ENCODE measurements at places on chromosomes 5 and 9. TPM values are rescaled to one million over a fixed set of nuclear protein-coding genes. Genes with fewer than 3 reads are reported as not detected.
A peak's percentile ranks its signal among the peaks of the same experiment; 100 is the strongest.

DNA sequence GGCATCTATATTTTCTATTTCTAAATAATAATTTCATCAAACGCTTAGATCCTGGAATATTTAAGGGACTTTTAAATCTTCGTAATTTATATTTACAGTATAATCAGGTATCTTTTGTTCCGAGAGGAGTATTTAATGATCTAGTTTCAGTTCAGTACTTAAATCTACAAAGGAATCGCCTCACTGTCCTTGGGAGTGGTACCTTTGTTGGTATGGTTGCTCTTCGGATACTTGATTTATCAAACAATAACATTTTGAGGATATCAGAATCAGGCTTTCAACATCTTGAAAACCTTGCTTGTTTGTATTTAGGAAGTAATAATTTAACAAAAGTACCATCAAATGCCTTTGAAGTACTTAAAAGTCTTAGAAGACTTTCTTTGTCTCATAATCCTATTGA is 1.1 kb downstream of the LRRC70 start:
- no peak for DNase-seq

GRCh38 chr9:114985959-114986501 is 55.6 kb upstream of the TNFSF8 start:
- DNase-seq = no peak

DNA sequence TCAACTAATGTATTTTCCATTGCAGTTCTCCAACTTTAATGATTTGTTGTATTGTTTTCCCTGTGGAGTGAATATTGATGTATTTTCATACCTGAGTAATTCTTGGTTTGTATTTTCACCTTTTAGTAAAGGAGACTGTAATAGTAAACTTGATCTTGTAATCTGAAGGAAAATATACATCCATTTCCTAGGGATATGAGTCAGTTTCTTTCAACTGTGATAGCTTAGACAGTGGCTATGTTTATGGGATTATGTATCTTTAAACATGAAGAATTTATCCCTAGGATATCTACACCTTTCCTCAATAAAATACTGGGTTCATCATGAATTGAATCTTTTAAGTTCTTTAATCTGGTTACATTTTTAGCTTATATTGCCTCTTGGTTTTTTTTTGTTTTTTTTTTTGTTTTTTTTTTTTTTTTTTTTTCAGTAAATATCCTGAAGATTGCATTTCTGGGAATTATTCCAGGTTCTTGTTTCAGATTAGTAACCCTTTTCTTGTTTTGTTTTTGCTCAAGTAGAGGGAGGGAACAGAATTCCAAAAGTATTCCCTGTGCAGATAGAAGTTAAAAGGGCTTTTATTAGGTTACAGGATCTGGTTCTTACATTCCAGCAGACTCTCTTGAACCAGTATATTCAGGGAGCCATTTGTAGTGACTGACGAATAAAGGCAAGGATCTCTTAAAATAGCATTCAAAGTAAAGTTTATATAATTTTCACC is 7.1 kb downstream of the WDR36 start:
- DNase-seq = no peak

- no peak for DNase-seq
Observed at GRCh38 chr5:6582507-6583048, 50.3 kb downstream of the NSUN2 start.

- no peak for DNase-seq
Observed at GRCh38 chr9:98807070-98807813, at the start of gene GALNT12. GALNT12 (plus strand) TSS chr9:98807670; CDS start chr9:98807699, 29 bp downstream.

GRCh38 chr9:111016016-111016415 is 22.3 kb downstream of the LPAR1 start:
- DNase-seq = no peak

DNA sequence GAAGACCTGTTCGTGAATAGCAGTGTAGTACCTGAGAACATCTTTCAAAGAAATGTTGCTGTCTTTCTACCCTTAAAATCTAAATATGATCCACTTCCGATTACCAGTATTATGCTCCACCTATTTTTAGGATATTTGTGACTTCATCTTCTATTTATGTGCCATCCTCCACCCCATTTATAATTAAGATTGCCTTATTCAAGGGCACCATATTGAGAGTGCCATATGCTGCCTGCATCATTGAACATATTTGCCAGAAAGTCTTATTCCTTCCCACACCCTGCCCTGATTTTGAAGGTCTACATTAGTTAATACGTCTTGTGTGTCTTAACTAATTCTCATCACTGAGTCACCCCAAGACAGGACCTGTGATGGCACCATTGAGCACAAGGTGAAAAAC is 1076.7 kb downstream of the CDH12 start:
- DNase-seq = no peak

- no peak for DNase-seq
Observed at GRCh38 chr5:74579215-74579614, 61.3 kb downstream of the ENC1 start.

GRCh38 chr5:36373527-36374086 is 71.9 kb upstream of the RANBP3L start:
- DNase-seq = peak; percentile 88

- DNase-seq = no peak
Observed at GRCh38 chr9:81408951-81409350, 280.4 kb downstream of the TLE1 start.

DNA sequence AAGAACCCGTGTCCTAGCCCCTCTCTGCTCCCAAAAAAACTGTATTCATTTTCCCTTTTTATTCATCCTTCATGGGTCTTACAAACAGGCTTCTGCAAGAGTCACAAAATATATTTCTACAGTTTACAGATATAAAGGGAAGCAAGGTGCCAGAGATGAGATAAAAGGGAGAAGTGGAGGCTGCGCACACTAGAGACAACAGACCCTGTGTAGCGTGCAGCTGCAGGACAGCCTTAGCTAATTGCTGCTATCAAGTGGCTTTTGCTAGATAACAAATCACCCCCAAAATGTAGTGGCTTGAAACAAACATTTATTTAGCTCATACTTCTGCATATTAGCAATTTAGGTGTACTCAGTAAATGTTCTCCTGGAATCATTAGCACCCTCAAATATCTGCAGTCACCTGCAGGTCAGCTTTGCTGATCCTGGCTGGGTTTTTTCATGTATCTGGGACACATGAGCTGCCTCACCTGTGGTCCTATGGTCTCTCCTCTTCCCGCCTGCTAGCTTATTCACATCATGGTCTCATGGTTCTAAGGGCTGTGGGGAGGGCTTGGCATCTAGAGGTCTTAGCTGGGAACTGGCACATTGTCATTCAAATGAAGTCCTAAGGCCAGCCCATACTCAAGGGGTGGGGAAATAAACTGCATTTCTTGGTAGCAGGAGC is 29.4 kb downstream of the ARHGEF37 start:
- DNase-seq = no peak

- DNase-seq = no peak
Observed at GRCh38 chr5:59174248-59174844, 591.5 kb downstream of the RAB3C start.

- no peak for DNase-seq
Observed at GRCh38 chr9:123326187-123326586, 29.8 kb upstream of the CRB2 start.

DNA sequence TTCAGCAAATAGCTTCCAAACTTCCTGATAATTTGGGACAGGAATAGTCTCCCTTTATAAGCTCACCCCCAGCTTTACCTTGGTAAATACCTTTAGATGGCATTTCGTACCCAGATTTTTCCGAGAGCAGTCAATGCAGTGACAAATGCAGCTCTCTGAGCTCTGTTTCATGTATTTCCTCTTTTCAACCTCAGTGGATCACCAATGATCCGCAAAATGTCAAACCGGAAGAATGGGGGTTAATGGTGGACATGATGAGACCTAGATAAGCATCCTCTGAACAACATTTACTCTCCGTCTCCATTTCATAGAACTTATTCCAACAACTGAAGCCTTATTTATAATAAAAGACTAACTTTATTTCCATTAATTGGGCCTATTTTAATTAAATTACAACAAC is 227.3 kb downstream of the MCTP1 start:
- DNase-seq = no peak

DNA sequence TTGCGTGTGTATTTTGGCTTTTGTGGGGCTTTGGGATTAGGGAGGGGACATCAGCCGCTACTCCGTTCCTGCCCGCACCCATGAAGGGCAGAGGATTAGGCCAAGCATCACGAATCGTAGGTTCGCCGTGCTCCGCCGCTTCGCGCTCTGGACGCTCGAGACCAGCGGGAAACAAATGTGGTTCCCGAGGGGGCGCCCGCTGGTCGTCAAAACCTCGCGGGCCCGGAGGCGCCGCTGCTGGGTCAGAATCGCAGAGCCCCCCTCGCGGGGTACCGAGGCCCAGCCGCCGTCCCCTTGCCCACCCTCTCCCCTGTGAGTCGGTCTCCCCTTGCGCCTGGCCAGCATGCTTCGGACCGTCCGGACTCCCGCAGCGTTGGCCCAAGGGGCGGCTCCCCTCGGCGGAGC is 2.3 kb upstream of the PAX5 start:
- DNase-seq = peak; percentile 77

DNA sequence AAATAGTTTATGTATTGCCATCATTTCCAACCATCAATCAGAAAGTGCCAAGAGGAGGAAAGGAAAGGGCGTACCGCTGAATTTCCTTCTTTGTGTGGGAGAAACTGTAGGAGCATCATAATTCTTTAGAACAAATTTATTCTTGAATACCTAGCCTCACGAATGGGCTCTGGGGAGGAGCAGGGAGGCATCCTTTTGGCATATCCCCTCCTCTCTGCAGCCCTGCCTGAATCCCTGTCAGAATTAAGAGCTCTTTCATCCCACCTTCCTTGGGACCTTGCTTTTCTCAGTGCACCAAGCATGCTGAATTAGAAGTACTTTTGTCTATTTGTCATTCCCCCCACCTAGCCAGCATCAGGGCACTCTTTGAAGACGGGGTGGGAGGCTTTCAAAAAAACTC is 189.4 kb downstream of the MAPKAP1 start:
- no peak for DNase-seq

DNA sequence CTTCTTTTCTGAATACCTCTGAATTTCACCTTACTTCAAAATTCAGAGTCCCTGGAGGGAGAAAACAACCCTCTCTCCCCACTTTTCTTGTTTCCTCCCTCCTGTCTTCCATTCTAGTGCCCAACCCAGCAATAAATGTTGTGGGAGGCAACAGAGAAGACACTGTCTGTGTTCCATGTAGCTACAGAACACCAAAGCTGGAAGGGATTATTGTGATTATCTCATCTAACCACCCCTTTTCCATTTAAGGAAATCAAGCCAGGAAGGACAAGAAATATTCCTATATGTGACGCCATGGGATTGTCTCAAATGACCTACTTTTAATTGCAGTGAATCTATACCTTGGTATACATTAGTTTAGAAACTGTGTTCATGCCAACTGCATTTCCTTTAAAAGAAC is 476.6 kb upstream of the TNC start:
- no peak for DNase-seq

DNA sequence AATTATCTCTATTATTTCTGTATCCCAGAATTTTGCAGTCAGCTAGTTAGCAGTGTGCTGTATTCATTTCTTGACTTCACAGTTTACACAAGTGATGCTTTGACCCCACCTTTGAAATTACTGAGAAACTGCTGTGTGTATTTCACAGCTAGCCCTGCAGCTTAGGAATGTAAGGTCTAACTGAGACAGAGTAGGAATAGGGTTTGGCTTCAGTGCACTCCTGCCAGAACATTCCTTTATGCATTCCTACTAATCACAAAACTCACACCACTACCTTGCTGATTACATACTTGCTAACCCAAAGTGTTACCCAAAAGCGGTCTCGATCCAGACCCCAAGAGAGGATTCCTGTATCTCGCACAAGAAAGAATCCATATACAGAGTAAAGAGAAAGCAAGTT is 551.8 kb downstream of the CDH9 start:
- DNase-seq = no peak

DNA sequence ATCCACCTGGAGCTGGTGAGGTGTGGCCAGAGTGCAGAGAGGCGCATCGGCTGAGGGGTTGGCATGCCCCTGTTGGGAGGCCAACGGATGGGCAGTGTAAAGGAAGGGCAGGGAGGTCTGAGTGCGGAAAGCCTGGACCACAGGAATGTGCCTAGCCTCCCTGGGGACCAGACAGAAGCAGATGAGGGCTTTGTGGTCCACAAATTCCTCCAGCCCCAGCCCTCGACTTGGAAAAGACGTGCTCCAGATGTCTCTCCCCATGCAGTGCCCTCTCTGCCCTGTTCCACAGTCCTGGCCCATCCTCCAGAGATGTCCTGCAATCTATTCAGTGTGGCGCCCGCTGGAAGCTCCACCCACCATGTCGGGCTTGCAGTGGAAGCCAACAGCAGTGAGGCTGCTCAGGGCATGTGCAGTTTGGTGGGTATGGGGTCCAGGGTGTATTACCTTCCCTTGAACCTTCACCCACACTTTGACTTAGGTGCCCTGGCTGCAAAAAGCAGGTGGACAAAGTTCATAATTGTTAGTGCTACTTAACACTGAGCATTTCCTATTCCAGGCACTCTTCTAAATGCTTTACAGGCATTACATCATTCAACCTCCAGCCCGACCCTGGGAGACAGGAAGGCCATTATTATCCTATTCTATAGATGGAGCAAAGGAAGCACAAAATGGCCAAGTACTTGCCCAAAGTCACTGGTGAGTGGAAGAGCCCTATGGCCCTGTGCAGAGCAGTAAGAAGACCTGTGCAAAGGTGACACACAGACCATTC is 120.2 kb upstream of the SLC25A48 start:
- DNase-seq = no peak

GRCh38 chr9:88529496-88529895 is 5.5 kb upstream of the NXNL2 start:
- DNase-seq = no peak

- DNase-seq = no peak
Observed at GRCh38 chr5:102867992-102868662, 113.0 kb downstream of the PAM start.

DNA sequence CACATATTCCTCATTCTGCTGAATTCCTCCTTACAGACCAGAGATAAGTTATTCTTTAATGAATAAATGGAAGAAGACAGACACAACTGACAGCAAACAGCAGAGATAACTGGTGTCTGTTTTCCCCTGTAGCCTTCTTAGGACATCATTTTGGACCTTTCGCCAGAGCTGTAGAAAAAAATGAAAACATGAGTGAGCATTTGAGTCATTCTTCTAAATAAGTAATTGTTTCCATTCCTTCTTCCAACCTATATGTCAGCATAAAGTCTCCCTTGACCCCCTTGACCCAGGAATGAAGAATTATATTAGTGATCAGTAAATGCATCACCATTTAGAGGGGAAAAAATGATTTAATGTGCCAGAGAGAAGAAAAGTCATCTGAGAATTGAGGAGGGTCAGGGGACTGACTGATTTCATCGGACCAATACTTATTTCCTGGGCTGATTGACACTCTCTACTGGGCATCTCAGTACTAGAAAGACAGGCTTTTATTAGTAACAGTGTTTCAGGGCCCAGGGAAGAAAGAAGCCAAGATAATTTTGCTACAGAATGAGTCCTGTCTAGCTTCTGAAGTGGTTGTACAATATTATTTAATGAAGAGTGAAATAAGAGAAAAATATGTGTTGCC is 597.0 kb downstream of the PSAT1 start:
- DNase-seq = no peak

The HARS2 gene
- 19.2 TPM for total RNA-seq

The PLCXD3 gene
- 24.4 TPM for total RNA-seq

The NFIL3 gene
- total RNA-seq = 38.9 TPM

The TUT7 gene
- 22.6 TPM for total RNA-seq

The TSLP gene
- 2.2 TPM for total RNA-seq

The FAM151B gene
- total RNA-seq = 3.2 TPM

The C9 gene
- total RNA-seq = 0.19 TPM

The PHF24 gene
- 0.93 TPM for total RNA-seq

The RORB gene
- total RNA-seq = 0.56 TPM

The SH2D3C gene
- total RNA-seq = 18.9 TPM
